HFF-Myc (cell line): ENCODE measurements at places on chromosomes 5 and 9.

- DNase-seq: no peak
Observed at GRCh38 chr5:151150471-151151262, 6.9 kb downstream of the ANXA6 start.

GRCh38 chr5:99122976-99123375 is 194.2 kb upstream of the CHD1 start:
- no peak for DNase-seq

- DNase-seq: no peak
Observed at GRCh38 chr5:111231119-111231518, 6.9 kb downstream of the CAMK4 start.

- DNase-seq: no peak
Observed at GRCh38 chr5:135710045-135710675, 124.3 kb upstream of the SLC25A48 start.

- DNase-seq: no peak
Observed at GRCh38 chr9:3370715-3371114, 155.1 kb downstream of the RFX3 start.

GRCh38 chr9:88954066-88954465 is 37.2 kb upstream of the S1PR3 start:
- no peak for DNase-seq

- no peak for DNase-seq
Observed at GRCh38 chr5:175822225-175822624, 49.2 kb upstream of the CPLX2 start.

GRCh38 chr5:90602681-90603080 is 44.1 kb downstream of the ADGRV1 start:
- DNase-seq: no peak

GRCh38 chr9:100445161-100445902 is 18.4 kb downstream of the MSANTD3 start:
- no peak for DNase-seq

- peak; percentile 30 for DNase-seq
Observed at GRCh38 chr9:89604729-89605464, at the start of gene GADD45G. GADD45G (plus strand) TSS chr9:89605012; CDS start chr9:89605122, 110 bp downstream.

DNA sequence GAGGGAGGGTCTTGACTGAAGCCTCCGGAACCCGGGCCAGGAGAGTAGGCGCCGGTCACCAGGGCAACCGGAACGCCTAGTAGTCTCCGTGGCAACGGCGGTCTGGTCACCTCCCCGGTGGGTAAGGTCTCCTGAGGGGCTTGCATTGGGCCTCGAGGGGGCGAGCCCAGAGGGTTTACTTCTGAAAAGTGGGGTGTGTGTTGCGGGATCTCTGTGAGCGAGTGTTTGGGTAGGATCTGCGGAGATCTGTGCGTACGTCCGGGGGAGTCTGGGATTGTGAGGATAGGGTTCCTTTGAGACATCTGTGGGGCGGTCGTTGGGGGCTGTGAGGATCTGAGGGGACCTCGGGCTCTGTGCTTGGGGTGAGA is at the start of gene FAM221B:
TSS of gene FAM221B (minus strand) at position 17 of the 368 bp plus-strand sequence. CDS start 2,571 bp downstream, outside the sequence.
- no peak for DNase-seq

DNA sequence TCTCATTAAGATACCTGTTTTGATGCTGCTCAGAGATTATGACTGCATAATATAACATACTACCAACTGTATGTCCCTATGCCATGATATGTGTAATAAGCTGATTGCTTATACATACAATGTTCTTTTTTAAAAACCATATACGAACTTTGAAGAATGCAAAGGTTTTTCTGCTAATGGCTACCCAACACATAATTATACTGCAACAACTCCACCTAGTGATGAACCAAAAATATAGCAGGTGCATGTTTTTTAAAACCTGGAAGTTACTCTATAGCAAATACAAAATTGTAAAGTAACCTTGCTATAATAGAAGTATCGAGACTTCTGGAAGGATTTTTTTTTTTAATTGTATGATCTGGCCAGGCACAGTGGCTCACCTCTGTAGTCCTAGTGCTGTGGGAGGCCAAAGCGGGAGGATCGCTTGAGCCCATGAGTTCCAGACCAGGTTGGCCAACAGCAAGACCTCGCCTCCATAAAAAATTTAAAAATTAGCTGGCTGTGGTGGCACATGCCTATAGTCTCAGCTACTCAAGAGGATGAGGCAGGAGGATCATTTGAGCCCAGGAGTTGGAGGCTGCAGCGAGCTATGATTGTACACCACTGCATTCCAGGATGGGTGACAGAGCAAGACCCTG is 49.1 kb downstream of the HOMER1 start:
- no peak for DNase-seq

DNA sequence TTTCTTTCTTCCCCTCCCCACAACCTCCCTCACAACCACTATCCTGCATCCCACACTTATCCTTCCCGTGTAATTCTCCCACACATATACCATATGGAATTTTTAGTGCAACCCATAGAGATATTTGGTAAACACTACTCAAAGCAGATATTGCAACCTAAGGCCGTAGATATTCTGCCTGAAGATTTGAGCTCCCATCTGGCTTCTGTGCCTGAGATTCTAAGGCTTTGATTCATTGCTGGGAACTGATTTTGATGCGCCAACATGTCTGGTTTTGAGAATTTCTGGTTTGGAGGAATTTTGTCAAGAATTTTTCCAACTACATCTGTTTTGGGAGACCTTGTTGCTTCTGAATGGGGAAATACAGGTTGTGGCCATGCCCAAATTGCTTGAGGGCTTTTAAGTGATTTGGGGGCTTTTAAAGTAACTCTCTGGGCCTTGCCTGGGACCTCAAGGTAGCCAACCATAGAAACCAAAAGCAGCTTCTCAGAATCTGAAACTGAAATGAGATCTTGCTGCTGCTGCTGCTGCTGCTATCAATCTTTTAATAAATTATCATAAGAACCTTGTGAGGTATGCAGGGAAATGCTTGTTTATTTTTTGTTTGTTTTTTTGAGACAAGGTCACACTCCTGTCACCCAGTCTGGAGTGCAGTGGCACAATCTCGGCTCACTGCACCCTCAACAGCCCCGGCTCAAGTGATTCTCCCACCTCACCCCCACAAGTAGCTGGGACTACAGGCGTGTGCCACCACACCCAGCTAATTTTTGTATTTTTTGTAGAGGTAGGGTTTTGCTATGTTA is 36.2 kb downstream of the PLAC8L1 start:
- DNase-seq: no peak

DNA sequence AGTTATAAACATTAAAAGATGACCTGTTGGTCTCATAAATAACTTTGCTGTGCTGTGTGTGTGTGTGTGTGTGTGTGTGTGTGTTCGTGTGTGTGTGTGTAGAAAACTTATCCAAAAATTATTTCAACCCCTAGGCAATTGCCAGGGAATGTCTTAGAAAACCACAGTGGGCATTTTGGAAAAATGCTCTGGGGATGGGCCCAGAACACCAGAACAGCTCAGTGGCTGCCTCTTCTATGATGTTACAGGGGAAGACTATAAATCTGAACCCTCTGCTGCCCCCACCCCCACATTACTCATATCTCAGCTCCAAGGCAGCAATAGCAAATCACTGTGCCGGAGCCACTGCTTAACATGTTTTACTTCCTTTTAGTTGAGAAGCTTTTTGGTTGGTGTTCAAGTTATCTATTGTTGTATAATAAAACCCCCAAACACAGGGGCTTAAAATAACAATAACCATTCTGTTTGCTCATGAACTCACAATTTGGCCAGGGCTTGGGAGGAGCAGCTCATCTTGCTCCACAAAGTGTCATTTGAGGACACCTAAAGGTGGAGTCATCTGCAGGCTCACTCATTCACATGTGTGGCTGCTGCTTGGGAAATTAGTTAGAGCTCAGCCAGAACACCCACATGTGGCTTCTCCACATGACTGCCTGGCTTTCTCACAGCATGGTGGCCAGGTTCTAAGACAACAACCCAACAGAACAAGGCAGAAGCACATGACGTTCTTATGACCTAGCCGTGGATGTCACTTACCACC is 40.4 kb downstream of the ACTBL2 start:
- DNase-seq: peak; percentile 95

GRCh38 chr5:154047324-154047723 is 8.6 kb downstream of the MFAP3 start:
- DNase-seq: no peak

DNA sequence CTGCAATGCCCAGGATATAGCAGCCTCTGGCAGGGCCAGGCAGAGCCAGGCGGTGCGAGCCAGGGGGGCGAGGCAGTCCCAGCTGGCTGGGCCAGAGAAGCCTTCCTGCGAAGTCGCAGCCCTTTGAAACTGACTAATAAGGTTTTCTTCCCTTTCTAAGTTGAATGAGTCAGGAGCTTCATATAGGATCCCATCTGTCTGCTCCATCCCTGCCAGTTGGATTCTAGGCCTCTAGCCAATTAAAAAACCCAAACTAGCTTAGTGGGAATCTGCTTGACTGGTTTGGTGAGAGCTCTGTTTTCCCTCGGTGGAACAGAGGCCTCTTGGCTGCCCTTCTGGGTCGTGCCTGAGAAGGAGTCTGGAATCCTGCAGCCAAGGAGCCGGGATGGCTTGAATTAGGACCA is 70.1 kb upstream of the RAPGEF1 start:
- DNase-seq: peak; percentile 11

GRCh38 chr5:45262061-45262590 is 434.1 kb downstream of the HCN1 start:
- DNase-seq: no peak

DNA sequence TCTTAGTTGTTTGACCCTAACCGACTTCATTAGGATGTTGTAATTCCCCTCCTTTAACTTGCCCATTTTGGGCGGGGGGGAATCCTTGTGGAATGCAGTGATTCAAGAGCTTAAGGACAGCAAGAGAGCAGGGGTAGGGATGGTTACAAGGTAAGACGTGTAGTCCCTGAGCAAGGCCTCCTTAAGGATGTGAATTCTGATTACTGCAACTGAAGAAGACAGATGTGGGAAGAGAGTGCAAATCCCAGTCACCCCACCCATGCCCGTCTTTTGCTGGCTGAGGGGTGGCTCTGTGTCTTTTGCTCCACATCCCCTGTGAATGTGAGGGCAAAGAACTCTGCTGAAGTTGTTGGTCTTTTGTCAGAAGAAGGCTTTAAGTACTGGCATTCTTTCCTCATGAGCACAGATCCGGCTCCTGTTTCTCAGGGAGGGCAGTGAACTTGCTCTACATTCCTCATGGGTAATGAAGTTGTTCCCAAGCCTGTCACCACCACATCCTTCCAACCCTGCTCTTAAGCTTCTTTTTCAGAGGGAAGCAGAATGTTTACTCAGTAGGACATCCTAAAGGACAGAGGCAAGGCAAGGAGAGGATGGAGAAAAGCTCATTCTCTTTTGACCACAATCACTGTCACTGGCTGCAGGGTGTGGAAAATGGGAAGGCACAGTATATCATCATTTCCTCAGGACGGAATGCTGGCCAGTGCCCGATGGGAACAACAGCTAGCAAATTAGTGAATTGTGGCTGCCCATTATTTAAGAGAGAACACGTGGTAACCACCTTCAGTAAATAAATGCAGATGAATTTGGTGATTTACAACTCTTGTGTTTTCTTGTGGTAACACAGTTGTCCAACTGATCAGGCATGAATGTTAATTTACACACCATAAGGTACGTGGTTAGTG is 61.5 kb downstream of the RAI14 start:
- DNase-seq: peak; percentile 88

GRCh38 chr5:128693764-128694163 is 155.7 kb upstream of the FBN2 start:
- DNase-seq: no peak

DNA sequence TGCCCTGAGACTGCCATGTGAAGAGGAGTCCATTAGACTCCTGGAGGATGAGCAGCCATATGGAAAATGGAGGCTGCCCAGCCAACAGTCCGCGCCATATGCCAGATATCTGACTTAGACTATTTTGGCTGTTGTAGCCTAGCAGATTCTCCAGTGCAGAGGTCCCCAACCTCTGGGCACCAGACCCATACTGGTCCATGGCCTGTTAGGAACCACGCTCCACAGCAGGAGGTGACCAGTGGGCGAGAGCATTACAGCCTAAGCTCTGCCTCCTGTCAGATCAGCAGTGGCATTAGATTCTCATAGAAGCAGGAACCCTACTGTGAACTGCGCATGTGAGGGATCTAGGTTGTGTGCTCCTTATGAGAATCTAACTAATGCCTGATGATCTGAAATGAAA is 851.9 kb downstream of the NR2F1-AS1 start:
- no peak for DNase-seq

- DNase-seq: no peak
Observed at GRCh38 chr5:177426566-177427210, at the start of gene GRK6. GRK6 (plus strand) TSS chr5:177426676; CDS start chr5:177426846, 170 bp downstream.
